ENCODE measurements at places on chromosomes 5 and 9.

DNA sequence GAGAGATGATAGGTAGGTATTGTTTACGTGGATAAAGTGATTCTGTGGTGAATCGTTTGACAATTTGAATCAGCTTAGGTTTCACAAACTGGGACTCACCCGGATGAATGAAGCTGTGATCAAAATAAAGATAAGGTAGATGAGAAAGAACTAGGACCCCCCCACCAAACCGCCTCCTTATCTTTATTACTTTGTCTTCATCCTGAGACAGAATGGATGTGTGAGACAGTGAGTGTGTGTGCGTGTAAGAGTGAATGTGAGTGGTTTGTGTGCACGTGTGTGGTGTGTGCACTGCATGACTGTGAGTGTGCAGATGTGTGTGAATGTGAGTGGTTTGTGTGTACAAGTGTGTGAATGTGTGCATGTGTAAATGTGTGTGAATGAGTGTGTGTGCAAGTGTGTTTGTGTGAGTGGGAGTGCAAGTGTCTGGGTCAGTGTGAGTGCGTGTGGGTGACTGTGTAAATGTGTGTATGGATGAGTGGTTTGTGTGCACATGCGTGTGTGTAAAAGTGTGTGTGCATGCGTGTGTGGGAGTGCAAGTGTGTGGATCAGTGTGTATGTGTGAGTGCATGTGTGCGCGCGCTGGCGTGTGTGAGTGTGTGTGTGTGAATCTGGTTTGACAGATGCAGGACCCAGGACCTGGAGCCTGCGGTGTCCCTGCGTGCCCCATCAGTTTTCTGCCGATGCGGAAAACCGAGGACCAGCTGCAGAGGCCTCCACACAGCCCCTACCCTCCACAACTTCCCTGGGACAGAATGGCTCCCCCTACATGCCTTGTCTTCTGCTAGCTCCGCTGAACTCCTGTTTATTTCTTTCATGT, 11.4 kb upstream of the ENG start:
- no peak for DNase-seq

GRCh38 chr9:126633881-126634558, 20.3 kb downstream of the LMX1B start:
- DNase-seq, result no peak

DNA sequence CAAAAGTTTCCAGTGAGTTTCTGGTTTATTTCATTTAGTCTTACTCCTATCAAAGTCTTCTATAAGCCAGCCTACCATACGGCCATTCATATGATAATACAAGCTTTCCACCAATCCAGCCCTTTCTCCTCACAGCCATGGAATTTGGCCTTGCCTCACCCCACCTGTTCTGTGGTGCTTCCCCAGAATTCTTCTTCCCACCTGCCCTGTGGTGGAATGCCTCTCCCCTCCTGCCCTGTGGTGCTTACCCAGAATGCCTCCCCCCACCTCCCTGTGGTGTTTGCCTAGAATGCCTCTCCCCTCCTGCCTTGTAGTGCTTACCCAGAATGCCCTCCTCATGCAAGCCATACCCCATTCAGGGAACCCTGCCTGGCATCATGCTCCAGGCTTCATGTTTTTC, 90.3 kb upstream of the APC start:
- DNase-seq, result no peak

DNA sequence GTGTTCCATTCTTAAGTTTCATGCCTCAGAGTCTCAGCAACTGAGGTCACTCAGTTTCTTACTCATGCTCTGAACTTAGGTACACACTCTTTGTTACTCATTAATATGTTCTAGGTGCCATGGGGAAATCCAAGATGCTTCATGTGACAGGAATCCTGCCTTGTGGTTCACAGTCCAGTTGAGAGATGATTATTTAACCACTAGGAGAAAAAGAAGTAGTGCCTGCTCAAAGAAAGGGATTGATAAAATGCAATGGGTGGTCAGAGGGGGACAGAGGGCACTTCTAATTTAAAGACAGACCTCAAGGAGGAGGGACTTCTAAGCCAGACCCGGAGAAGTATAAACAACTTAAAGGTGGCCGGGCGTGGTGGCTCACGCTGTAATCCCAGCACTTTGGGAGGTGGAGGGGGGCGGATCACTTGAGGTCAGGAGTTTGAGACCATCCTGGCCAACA, 69.0 kb downstream of the UGCG start:
- DNase-seq, result no peak

DNA sequence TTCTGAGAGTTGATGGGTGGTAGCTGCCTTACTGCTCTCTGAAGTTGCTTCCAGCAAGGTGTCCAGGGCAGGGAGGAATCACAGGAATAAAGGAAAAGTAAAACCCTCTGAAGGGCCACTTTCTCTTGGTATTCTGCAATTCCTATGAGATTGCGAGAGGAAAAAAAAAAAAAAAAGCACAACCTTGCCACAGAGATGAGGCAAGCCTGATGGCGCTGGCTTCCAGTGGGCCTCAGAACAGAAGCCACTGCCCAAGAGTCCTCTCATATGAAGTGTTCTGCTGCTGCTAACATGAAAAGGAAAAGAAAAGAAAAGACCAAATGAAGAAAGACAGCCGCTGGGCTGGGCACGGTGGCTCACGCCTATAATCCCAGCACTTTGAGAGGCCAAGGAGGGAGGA, 80.8 kb upstream of the IL17B start:
- no peak for DNase-seq

DNA sequence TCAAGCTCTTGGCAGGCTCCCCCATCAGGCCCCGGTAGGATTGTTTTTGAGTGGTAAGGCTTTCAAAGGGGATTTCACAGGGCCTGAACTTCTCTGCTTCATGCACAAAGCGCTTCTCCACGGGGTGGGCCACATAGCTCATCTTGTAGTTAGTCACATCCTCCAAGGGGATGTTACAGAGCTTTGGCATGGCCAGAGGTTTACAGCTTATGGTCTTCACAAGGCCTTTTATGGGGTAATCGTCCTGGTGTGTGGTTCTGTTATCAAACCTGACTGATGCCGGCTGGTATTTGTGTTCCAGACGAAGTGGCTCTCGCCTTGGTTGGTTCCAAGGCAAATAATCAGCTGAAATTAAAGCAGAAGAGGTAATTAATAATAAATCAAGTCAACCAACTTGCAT, 104.3 kb downstream of the SAXO1 start:
- DNase-seq, result no peak

- DNase-seq, result no peak
Measured at GRCh38 chr9:35226651-35227050, 64.8 kb downstream of the UNC13B start.

- DNase-seq, result no peak
Measured at GRCh38 chr9:90201766-90202165, 440.9 kb downstream of the DIRAS2 start.

- DNase-seq, result no peak
Measured at GRCh38 chr5:58156973-58157701, 302.7 kb downstream of the PLK2 start.

DNA sequence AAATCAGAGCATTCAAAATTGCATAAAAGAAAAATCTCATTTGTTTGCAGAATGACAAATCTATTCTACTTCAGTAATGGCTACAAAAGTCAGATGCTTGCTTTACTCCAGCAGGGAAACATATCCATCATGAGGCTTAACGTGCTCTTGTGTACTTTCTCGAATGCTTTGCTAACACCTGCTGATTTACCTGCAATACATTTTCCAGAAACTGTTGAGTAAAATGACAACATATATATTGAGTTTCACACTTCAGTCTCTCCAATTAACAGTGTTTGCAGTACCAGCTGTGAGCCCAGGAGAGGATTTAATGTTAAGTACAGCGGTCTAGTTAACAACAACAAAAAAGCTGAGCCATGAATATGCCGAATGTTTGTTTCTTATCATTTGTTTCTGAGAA, 391.5 kb upstream of the SMC2 start:
- no peak for DNase-seq

DNA sequence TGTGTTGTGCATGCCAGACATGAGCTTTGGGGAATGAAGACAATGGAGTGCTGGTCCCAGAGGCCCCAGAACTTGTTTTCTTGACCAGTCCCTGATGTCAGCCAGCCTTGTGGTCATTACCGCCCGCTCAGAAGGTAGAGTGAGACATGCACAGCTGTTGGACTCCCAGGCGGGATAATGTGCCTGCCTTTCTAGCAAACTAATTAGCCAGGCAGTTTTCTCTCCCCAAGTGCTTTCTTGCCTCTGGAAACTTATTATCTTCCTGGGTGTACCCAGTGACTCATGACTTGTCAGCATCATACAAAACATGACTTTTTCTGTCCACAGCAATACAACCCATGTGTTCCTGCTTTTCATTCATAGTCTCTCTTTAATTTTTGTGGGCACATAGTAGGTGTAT, 131.1 kb downstream of the RMI1 start:
- no peak for DNase-seq

- DNase-seq, result no peak
Measured at GRCh38 chr5:109844695-109845094, 155.0 kb downstream of the MAN2A1 start.

- no peak for DNase-seq
Measured at GRCh38 chr5:136560126-136560525, 194.8 kb upstream of the TRPC7 start.

- no peak for DNase-seq
Measured at GRCh38 chr9:5799314-5799713, 33.6 kb downstream of the ERMP1 start.

DNA sequence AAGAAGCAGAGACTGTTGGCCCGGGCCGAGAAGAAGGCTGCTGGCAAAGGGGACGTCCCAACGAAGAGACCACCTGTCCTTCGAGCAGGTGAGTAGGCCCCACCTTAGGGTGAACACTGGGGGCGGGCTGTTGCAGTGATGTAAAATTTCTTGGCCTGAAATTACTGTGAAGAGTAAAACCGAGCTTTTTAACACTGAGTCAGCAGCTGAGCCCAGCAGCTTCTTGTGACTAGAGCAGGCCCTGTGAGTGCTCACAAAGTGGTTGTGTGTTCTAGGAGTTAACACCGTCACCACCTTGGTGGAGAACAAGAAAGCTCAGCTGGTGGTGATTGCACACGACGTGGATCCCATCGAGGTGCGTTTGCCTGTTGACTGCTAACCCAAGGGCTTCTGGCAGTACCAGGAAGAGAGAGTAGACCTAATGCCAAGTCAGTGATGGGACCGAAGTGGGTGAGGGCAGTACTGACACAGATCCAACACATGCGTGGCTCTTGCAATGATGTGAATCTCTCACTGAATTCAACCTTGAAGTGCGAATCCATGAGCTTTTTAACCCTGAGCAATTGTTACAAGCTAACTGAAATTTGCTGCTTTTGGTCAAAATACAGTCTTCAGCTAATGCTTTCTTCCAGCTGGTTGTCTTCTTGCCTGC, 2.1 kb downstream of the RPL7A start:
- no peak for DNase-seq

- no peak for DNase-seq
Measured at GRCh38 chr9:132168347-132168746, 6.5 kb downstream of the NTNG2 start.

- DNase-seq, result no peak
Measured at GRCh38 chr9:79353856-79354520, 217.8 kb upstream of the TLE4 start.

DNA sequence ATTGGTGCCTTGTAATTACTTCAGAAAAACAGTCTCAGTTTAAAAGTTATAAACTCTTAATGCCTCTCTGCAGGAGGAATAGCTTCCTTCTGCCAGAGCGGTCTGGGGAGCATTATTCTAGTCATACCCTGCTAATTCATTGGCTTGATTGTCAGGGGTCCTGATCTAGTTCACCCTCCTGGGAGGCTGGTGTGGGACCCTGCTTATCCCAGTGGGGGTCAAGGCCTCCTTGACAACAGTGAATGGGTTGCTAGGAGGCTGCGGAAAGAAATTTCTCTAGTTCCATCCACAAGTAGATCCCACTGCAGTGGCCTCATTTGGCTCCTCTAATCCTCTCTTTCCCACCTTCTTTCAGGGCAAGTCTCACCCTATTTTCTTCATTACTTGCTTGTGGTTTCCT, 105.7 kb downstream of the TMC1 start:
- no peak for DNase-seq

Data from activated CD8-positive, alpha-beta memory T cell treated with anti-CD3 and anti-CD28 coated beads for 1 hour (primary cell).